ENCODE measurements at places on chromosomes 7 and 10.

DNA sequence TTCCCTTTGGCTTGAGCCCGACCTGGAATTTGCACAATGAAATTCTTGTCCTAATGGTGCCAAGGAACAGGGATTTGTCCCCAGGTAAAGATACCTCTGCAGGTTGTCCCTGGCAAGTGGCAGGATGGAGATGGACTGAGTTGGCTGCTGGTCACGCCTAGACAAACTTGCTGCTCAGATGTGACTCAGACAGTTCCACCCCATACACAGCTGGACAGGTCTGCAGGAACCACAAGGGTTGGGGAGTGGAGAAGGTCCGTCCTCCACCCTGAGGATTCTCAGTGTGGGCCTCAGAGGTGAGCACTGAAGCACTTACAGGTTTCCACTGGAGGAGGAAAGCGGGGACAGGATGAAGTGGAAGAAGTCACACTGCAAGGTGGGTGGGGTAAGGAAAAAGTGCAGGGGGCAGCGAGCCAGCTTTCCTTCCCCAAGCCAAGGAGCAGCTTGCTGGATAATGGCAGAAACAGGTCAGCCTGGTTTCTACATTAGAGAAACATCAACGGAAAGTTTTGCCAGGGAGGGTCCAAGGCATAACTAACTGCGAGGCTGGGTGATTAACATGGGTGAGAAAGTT lies 20.5 kb downstream of the ITPRIP start:
- DNase-seq, result no peak

- DNase-seq, result no peak
Measured at GRCh38 chr10:123642293-123642692, 23.9 kb upstream of the GPR26 start.

- DNase-seq, result no peak
Measured at GRCh38 chr10:132479024-132479602, 58.5 kb upstream of the INPP5A start.

GRCh38 chr10:60086862-60087261 lies 180.5 kb upstream of the CCDC6 start:
- DNase-seq, result no peak

- DNase-seq, result peak; percentile 67
Measured at GRCh38 chr7:8284606-8285005, 22.6 kb upstream of the ICA1 start.

DNA sequence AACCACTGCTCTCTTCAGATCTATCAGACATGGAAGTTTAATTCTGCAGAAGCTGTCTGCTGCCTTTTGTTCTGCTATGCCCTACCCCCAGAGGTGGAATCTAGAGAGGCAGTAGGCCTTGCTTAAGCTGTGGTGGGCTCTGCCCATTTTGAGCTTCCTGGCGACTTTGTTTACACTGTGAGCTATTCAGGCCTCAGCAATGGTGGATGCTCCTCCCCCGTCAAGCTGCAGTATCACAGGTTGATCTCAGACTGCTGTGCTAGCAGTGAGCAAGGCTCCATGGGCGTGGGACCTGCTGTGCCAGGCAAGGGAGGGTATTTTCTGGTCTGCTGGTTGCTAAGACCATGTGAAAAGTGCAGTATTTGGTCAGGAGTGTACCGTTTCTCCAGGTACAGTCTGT lies 45.1 kb upstream of the CDK14 start:
- no peak for DNase-seq

DNA sequence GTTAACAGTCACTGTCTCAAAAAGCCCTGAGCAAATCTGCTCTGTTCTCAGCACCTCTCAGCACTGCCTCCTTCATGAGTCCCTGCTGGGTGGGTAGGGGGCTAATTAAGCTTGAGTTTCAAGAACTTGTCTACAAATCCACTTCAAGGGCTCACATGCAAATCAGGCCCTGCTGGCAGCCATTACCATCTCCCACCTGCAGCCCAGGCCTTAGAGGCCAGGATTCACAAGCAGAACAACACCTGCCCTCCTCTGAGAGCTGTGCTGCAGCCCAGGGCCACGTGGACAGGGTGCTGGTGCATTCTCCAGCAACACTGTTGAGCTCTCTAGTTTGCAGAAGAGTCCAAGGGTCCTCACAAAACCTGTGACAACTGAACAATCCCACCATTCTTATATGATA lies 119.2 kb downstream of the DPP6 start:
- no peak for DNase-seq

DNA sequence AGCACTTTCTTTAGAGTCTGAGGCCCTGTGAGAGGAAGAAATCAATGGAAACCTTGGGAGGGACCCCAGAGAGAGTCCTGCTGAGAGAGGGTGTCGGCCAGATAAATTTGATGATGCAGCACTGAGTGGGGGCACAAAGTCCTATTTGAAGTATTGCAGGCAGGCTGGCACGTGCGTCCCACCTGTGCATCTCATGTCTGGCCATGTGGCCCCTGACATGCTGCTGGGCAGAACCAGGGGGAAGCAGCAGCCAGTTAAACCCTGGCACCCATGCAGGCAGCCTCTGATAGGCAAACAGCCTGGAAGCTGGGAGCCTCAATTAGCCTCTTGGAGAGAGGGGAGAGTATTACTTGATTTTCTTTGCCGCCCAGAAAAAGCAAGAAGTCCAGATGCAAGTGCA lies 180.9 kb downstream of the PLXNA4 start:
- DNase-seq, result no peak

DNA sequence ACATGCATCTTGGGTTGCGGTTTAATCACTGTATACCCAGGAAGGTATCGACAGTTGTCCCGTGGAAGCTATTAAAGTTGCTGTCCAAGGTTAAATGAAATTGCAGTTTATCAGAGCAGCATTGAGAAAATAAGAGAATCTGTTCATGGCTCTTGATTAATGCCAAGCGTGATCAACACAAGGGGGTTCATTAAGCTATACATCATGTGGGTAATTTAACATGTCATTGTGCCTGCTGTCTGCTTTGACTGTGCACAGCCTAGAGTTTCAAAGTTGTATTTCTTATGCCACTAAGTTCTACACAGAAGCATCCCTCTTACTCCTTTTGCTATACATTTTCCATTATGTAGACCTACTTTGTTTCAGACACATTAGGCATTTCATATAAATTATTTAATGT lies 74.8 kb upstream of the SP8 start:
- DNase-seq, result no peak

DNA sequence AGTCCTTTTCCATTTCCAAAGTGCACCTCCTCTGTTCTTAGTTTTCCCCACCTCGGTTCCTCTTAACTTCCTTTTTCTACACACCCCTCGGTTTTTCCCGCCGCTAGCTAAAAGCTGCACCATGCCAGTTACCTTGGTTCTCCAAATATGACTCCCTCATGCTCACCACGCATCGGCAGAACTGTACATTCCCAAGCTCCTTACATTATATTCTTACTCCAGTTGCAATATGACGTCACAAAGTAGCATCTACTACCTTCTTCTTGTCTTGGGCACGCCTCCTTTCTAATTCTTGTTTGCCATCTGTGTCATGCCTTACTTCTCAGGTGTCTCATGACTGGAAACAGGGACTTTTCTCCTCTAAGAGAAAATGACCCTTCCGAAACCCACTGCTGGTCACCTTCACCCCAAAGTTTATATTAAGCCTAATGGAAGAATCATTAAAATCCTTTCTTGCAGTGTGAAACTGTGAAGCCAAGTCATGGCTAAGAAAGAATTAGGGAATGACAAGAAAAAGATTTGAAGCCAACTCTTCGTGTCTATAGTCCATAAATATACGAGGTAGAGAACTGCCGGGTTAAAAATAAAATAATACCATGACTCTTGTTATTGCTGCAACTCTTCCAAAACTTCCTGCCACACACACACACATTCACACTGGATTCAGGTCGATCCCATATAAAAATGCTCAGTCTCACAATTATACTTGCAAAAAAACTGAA lies 1.7 kb downstream of the ESYT2 start:
- DNase-seq, result no peak

DNA sequence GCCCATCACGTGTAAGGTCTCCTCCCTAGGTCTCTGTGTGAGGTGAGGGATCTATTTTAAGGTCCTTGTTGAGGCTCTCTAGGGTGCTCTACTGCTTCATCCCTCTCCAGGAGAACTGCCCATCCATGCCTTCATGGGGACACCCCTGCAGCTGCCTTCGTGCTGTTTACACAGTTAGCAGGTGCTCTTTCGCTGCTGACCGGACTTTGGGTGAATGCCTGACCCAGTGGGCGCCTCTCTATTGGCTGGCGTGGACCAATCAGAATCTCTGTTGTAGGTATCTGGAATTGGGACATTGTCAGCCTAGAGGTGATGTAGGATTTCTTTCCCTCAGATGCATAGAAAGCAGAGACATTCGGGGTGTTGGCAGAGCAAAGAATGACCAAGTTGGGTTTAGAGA lies 38.7 kb upstream of the HMX3 start:
- no peak for DNase-seq

DNA sequence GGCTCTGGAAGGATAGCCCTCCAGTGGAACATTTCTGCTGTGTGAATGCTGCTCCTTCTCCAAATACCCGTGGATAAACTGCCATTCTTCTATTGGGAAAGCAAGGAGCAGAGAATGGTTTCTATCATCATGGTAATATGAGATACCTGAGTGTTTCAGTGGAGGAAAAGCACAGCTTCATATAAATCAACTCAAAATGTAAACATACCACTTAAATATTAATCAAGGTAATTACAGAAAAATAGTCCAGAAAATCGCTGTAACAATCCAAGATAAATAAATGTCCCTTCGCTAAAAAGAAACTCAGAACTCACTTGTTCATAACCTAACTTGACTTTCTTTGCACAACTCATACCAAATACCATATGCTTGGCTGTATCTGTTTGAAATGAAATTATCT lies 635.8 kb downstream of the PARD3 start:
- DNase-seq, result no peak

GRCh38 chr7:121798896-121799295 lies 74.1 kb upstream of the PTPRZ1 start:
- no peak for DNase-seq

DNA sequence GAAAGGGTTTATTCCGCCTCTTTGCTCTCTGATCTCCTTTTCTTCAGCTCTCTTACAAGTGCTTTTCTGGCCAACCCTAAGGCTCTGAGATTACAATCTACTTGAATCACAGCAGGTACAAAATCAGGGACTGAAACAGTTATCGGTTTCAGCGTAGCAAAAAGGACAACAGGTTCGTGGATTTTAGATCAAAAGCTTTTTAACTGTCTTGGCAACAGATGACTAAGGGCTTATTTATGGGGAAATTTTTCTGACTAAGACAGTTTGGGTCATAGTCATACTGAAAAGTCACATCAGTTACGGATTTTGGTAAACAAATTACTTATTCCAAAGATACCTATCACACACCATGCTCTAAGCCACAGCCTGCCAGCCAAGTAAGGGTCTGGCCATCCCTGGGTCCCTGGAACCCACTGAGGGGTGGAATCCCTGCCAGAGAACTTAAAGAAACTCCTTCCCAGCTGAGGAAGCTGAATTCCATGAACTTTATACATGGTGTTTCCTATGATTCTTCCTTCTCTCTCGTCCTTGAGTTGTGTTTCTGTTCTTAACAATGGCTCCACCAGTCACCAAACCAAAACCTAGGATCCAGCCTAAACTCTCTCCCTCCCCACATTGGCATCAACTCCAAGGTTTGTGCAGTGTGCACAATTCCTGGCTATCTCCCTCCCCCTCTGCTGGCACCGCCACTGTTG lies 169.3 kb downstream of the FAM107B start:
- DNase-seq, result no peak

GRCh38 chr7:25795824-25796235 lies 356.2 kb upstream of the NFE2L3 start:
- no peak for DNase-seq

GRCh38 chr7:103711413-103711812 lies 265.4 kb upstream of the SLC26A5 start:
- no peak for DNase-seq

DNA sequence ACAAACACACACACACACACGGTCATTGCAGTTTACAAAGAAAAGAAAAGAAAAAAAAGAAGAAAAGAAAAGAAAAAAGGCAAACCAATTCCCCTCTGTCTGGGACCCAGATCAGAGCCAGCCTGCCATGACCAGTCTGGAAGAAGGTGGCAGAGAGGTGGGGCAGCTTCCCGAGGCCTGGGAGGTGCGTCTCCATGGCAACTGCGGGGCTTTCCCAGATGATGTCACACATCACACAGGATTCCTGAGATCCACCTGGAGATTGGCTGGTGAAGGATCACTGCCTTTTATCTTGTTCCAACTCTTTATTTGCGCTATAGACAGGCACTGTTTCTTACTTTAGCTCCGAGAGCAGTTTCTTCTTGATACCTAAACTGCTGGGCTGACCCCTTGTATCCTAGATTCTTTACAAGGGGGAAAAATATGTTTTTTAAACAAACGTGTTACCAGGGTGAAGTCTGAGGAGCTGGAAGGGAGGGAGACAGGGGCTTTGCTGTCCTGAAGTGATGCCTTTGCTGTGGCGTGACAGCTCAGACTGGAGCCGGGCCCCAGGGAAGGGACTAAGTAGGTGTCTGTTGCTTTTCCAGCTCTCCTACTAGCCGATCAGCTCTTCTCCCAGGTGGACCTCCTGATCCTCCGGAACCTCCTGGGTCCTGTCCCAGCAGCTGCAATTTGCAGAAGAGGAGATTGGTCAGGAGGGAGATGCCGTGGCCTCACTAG lies 298.5 kb downstream of the KLF6 start:
- no peak for DNase-seq

All from NCI-H446 (cell line).